A172 (cell line): ENCODE measurements at places on chromosomes 13 and 19. TPM values are rescaled to one million over a fixed set of nuclear protein-coding genes. Genes with fewer than 3 reads are reported as not detected.
A peak's percentile ranks its signal among the peaks of the same experiment; 100 is the strongest.

Gene ZSCAN4
- 0.12 TPM in 1 of 2 replicates, not detected in the other for total RNA-seq

Gene SMIM17
- total RNA-seq = 1.4 and 2.0 TPM in 2 replicates

Gene STARD13
- 8.3 and 9.0 TPM in 2 replicates for total RNA-seq

Gene ZNF665
- total RNA-seq = not detected in 2 replicates

Gene LILRA1
- not detected in 2 replicates for total RNA-seq

Gene ONECUT3
- not detected in 2 replicates for total RNA-seq

Gene CYSLTR2
- total RNA-seq = not detected in 2 replicates

GRCh38 chr19:1370579-1371361 lies 12.9 kb upstream of the NDUFS7 start:
- no peak for DNase-seq

DNA sequence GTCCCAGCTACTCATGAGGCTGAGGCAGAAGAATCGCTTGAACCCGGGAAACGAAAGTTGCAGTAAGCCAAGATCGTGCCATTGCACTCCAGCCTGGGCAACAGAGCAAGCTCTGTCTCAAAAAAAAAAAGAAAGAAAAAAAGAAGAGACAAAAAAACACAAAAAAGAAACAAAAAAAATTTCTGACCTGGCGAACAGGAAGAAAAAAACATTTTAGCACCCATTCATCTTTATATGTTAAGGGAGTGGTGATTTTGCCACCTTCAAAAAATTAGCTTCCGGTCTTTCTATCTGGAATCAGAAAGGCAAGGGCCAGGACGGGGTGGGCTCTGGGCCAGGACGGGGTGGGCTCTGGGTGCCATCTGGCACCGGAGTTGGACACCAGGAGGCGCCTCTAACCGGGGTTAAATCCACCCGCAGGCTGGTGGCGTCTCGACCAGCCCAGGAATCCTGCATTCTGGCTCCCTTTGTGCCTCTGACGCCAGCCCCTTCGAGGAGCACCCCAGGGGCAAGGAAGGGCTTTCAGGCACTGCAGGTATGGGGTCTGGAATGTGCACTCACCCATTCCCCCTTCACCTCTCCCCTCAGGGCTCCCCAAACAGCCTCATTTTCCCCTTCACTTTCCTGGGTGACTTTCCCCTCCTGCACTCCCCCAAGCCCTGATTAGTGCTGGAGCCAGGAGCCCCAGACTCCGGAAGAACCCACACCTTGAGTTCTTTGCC lies 10.4 kb upstream of the ZSWIM4 start:
- peak; percentile 69 for DNase-seq

DNA sequence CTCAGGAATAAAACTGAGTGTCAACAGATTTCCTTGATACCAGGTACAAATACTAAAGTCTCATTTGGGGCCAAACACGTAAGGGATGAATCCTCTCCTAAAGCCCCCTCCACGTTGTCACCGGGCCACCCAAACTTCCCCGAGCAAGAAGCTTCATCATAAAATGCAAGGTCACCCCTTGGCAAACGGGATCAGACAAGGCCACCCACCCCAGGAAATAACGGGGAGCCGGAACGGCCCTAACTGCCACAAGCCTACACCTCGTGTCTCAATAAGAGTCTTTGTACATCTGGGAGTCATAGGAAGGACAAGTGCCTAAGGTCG lies 717 bp downstream of the EEF2 start:
- DNase-seq = no peak

DNA sequence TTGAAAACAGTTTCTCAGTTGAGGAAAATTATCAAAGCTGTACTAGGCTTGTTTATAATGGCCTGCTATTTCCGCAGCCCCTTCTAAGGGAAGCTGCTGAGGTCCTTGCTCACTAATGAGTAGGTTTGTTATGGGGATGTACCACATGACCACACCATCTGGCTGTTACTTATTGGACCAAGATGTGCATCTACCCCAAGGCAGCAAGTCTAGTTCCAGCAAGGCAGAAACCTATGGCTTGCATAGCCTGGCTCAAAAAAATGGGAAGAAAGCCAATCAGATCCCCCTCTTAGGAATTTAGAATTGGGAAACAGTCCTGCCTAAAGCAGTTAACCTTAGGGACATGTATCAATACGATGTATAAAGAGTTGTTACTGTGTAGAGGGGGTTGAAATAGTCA lies 186.5 kb upstream of the SPRY2 start:
- DNase-seq = no peak

DNA sequence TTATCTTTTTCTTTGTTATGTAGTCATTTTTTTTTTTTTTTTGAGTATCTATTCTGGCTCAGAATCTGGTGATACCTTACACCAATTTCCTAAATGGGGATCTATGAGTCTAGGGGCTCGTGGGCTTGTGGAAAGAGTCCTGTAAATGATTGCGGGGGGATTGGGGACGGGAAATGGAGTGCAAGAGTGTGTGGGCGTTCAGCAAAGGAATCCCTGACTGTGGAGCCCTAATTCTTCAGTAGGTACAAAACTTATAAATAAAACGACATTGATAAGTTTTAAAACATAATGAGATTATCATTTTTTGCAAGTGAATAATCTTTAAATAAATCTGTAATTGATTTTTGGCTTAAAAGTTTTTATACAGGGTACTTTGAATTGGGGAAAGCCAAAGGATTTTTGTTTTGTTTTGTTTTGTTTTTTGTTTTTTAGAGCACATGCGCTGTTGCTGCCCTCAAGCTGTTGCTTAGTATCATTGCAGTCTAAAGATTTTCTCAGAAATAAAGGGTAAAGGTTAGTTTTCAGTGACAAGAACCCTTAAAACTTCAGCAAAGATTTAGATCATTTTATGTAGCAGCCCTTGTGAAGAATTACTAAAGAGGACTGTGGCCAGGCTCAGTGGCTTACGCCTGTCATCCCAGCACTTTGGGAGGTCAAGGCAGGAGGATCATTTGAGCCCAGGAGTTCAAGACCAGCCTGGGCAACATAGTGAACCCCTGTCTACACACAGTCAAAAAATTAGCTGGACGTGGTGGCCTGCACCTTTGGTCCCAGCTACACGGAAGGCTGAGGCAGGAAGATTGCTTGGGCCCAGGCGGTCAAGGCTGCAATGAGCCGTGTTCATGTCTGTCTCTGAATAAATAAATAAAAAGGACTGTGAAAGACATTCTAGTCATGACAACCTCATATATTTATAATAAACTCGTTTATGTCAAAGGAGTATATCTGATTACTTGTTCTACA lies 1.7 kb downstream of the ERCC5 start:
- peak; percentile 33 for DNase-seq

DNA sequence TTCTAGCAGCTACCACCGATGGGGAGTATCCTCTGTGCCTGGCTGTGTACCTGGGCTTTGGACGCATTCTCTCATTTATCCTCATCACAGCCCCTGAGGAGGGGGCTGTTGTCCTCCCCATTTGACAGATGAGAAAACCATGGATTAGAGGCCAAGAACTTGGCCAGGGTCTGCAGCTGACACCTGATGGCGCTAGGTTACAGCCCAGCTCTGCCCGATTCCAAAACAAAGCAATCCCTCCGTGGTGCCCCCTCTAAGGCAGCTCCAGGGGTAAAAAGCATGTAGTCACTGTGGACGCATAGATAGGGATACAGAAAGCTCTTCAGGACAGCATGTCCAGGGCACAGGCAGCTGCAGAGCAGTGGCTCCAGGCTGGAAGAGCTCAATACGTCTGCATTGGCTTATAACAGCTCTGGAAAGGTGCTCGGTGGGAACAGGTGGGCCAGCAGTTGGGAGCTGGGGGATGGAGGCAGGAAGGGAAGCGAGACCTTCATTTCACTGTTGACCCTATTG lies 35.4 kb upstream of the UQCRFS1 start:
- DNase-seq = no peak

DNA sequence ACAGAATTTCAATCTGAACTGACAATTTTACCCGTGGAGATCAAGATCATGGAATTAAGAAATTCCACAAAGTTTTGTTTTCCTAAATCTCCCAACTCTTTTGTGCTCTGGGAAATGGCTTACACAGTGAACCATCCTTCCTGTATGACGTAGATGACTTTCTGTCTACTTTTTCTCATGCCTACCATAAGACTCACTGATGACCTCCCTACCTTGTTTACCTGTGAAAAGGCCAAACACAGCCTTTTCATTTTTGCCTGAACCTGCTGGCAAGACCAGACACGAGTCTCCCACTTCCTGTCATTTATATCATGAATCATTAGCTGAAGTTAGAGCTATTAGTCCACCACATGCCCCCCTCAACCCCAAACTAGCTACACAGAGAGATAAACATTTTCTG lies 4.6 kb upstream of the KBTBD6 start:
- DNase-seq = no peak

GRCh38 chr19:53576941-53577653 lies 39.2 kb downstream of the ZNF331 start:
- no peak for DNase-seq

DNA sequence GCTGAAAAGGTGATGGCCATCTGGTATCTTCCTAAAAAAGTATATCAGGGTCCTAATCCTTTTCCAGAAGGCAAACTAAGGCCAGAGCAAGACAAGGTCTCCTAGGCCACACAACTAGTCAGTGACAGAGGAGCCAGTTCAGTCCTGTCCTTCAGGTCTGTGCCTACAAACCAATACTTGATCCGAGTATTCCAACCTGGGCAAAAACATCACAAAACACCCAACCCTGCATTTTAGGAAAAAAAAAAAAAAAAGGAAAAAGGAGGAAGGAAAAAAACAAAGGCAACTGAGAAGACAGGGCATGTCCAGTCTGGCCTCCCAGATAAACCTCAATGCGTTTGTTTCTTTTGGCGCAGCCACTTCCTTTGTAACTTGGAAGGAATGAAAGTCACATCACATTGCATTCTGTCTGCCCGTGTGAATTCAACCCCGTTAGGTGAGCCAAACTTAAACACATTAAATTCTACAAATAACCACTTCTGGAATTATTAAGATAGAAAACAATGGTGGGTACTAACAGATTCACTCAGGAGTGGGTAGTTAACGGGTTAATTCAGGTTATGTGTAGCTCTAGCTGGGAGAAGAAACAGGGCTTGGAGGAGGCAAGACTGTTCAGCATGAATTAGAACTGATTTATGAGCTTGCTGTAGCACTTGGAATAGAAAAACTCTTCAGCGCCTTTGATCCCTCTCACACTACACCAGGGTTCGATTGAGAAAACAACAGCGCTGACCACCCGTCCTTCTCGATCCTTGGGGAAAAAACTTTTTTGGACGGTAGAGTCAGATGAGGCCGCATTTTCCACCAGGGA lies 43.0 kb upstream of the HNRNPA1L2 start:
- peak; percentile 12 for DNase-seq

GRCh38 chr19:10045371-10045770 lies 32.1 kb downstream of the RDH8 start:
- DNase-seq = no peak

DNA sequence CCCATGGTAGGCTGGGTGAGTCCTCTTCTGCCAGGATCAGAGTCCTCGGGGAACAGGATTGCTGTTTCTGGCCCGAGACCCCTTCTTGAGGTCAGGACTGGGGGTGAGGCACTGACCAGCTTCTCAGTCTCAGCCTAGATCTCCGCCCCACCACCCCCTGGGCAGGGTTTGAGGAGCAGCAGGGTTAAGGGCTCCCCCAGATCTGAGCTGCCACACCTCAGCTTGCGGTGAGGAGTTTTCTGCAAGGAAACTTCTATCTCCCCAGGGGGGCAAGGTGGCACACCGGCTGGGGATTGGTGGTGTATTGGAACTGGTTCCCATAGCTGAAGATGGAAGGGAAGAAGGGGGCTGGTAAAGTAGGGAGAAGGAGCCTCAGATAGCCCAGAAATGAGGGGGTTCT lies 19.5 kb downstream of the CHST8 start:
- DNase-seq = no peak

DNA sequence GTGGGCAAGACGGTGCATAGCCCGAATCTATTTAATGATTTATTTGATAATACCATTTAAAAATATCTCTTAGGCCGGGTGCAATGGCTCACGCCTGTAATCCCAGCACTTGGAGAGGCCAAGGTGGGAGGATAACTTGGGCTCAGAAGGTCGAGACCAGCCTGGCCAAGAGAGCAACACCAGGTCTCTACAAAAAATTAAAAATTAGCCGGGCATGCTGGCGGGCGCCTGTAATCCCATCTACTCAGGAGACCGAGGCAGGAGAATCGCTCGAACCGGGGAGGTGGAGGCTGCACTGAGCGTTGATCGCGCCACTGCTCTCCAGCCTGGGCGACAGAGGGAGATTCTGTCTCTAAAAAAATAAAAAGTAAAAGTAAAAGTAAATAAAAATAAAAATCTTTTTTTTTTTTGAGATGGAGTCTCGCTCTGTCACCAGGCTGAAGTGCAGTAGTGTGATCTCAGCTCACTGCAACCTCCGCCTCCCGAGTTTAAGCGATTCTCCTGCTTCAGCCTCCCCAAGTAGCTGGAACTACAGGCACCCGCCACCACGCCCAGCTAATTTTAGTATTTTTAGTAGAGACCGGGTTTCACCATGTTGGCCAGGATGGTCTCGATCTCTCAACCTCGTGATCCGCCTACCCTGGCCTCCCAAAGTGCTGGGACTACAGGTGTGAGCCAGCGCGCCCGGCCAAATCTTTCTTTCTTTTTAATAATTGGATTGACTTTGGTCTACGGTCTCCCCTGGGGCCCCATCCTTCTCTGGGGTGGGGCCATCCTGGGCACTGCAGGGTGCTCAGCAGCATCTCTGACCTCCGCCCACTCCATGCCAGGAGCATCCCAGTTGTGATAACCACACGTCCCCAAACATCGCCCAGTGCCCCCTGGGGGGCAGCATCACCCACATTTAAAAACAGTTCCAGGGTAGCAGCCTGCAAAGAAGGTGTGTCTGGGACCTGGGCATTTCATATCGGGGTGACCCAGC lies 90.7 kb downstream of the GNG7 start:
- peak; percentile 31 for DNase-seq

GRCh38 chr19:29129148-29129547 lies 83.8 kb downstream of the UQCRFS1 start:
- no peak for DNase-seq

- no peak for DNase-seq
These were observed 566 bp upstream of the CCDC97 start for GRCh38 chr19:41309180-41310032.

- no peak for DNase-seq
These were observed 12.1 kb downstream of the SMIM24 start for GRCh38 chr19:3468211-3468610.

DNA sequence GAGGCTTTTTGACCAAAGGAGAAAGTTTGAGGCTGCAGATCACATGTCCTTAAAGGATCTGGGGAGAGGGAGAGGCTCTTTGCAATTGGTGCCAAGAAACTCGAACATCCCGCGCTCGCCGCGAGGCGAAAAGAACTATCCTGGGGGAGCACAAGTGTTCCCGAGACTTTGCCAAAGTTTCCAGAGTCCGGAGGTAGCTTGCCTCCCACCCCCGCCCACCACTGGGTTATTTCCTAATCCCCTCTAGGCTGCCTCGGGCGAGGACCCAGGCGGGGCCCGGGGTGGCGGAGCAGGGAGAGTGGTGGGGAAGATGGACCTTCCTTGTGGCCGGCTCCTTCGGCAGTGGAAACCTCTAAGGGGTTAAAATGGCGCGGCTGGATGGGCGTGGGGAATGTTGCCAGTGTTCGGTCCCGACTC lies 114.5 kb downstream of the KCNRG start:
- DNase-seq = no peak

- no peak for DNase-seq
These were observed 3.5 kb upstream of the CYP2S1 start for GRCh38 chr19:41189425-41190065.

DNA sequence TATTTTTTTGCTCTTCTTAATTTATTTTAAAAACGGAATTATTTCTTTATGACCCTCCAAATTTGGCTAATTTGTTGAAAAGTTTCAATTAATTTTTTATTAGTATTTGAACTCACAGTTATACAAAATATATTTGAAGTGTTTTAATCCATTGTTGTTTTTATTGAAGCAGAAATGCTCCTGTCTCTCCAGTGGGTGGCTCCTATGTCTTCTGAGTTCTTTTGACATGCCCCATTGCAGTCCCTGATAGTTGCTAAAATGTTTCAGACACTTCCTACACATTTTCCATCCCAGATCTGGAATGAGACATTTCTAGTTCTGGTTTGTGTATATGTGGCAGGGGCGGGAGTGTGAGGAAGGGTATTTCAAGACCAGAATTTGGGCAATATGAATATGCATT lies 579.4 kb upstream of the PRR20A start:
- DNase-seq = no peak
